Natural killer cell treated with Interleukin-12 subunit alpha and Interleukin-12 subunit beta and Interleukin-15 and Interleukin-18, amount 100 ng/mL, for 72 hours (primary cell): ENCODE measurements at places on chromosomes 6 and 20. TPM values are rescaled to one million over a fixed set of nuclear protein-coding genes. Genes with fewer than 3 reads are reported as not detected.

DNA sequence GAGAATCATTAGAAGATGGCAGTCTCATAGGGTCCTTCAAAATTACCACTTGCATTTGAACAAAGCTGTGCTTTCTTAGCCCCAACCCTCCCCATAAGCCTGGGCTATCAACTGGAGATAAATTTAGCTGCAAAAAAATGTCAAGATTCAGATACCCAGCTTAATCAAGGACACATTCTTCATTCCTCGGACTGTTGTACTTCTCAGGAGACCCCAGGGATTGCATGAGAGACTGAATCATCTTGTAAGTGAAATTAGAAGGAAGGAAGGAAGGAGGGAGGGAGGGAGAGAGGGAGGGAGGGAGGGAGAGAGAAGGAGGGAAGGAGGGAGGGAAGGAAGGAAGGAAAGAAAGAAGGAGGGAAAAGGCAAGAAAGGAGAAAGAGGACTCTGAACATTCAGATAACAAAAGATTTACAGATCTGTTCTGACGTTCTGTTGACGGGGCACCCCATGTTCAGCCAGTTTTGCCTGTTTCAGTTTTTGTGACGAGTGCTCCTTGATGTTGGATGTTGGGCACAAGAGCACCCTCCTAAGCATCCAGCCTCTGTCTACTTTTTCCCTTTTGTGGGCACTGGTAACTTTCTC, 498.7 kb downstream of the PREX1 start:
- DNase-seq, result no peak

Gene TRMT6
- total RNA-seq, result 28.6 TPM

GRCh38 chr20:44222633-44223368, 12.2 kb upstream of the OSER1 start:
- no peak for DNase-seq

GRCh38 chr20:46995561-46996142, 101.0 kb downstream of the EYA2 start:
- DNase-seq, result no peak

Gene ELMO2
- total RNA-seq, result 100 TPM

DNA sequence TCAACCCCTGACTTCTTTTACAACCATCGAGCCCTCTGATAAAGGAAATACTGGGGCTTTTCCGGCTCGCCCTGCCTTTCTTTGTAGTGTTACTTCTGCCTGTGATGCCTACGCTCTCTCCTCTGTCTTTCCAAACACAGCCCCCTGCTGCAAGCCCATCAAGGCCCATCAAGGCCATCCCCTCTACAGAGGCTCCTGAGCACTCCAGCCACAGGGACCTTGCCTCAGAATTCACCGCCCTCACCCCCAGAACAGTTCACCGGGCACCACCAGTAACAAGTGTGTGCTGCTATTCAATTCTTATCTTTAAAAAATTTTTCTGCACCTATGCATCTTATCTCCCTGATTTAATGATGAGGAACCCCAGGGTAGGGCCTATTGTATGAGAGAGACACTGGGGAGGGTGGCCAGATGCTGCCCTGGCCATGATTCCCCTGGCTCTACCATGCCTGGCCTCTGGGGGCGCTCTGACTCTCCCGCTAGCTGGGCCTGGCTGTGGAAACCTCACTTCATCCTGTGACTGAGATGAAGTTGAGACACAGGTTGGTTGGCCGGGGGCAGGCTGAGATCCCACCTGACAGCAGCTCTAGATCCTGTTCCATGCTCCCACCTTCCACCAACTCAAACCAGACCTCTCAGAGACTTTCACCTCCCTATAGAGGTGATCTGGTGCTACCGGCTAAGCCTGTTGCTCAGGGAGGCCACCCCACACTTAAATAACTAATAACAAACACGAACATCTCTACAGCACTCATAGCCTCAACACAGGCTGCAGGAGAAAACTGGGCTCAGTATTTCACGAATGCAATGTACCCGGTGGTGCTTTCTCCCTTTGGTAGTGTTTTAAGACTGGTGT, 19.2 kb upstream of the GLP1R start:
- DNase-seq, result no peak

- no peak for DNase-seq
Measured at GRCh38 chr6:164048840-164049516, 634.5 kb downstream of the QKI start.

- DNase-seq, result no peak
Measured at GRCh38 chr6:134309227-134309626, 8.7 kb downstream of the SGK1 start.

DNA sequence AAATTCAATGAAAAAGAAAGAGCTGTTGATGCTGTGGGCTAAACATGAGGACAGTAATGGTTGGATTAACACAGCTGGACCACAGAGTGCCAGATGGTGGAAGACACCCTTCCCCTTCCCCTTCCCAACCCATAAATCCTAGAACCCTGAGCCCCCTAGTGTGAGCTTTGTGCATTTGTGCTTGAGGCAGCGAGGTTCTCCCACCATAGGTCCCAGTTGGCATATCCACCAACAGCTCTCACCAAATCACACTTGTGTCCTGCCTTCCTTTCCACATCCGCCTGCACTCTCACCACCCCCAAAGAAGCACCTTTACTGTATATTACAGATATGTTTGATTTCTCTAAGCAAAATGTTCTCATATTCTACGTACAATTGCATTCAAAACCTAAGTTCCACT, 32.8 kb upstream of the HBS1L start:
- no peak for DNase-seq

DNA sequence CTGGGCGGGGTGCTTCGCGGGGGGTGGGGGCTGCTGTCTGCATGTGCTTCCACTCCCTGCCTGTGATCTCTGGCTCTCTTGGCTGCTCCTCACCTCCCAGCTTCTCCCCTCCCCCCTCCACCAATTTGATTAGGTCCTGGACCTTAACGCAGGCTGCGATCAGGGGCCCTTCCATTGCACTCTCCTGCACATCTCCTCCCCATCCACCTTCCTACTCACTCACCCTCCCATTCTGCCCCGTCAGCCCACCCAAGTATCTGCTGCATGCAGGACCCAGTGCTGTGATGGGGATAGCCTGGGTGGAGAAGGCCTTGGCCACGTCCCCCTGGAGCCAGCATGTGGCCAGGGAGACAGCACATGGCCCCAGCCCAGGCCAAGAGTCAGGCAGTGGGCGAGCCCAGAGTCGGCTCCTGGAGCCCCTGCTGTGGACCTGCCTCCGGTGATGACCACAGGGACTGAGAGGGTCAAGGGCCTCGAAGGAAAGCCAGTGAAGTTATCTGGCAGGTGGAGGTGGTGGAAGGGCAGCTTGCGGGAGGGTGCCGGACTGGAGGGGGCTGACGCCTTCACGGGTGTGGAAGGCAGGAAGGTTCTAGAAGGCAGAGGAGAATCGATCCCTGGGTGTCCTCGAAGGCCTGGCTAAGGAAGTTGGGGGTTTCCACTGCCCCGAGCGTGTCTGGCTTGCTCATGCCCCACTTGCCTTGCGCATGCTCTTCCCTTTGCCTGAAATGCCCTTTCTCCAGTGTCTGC, 40.7 kb downstream of the SRC start:
- peak; percentile 22 for DNase-seq

- no peak for DNase-seq
Measured at GRCh38 chr6:35177157-35177556, 36.0 kb upstream of the TCP11 start.

- DNase-seq, result no peak
Measured at GRCh38 chr6:89454300-89454699, 21.3 kb downstream of the ANKRD6 start.
